H4 (cell line): ENCODE measurements at places on chromosomes 1 and 21.

- DNase-seq = no peak
Measured at GRCh38 chr1:235244974-235245592, 82.9 kb downstream of the ARID4B start.

- DNase-seq = no peak
Measured at GRCh38 chr1:24640288-24640687, 2.8 kb upstream of the SRRM1 start.

DNA sequence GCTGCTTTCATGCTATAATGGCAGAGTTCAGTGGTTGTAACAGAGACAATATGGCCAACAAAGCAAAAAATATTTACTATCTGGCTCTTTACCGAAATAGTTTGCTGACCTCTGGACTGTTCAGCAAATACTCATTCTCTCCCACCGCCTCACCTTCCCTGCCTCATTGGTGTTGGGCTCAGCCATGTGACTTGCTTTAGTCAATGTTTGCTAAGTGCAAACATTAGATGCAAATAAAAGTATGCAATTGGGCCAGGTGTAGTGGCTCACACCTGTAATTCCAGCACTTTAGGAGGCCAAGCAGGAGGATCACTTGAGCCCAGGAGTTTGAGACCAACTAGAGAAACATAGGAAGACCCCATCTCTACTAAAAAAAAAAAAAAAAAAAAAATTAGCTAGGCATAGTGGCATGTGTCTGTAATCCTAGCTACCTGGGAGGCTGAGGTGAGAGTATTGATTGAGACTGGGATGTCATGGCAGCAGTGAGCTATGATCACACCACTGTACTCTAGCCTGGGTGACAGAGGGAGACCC, 55.1 kb downstream of the RPL5 start:
- DNase-seq = no peak

DNA sequence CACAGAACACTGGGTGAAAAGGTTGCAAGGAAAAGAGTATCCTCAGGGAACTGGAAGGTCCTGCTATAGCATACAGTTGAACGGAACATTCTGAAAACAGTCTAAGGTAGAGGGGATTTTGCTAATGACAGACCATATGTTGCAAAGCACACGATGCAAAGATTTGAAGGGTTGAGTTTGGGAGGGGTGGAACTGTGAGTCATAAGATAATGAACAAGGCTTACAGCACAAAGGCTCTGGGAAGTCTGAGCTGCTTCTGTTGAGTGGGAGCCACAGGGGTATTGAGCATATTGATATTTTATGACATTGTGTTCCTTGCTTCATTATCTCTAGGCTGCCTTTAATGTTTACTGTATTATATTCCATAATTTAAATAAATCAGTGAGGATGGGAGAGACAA, 104.9 kb downstream of the PLPPR4 start:
- DNase-seq = no peak

GRCh38 chr1:157961805-157962762, 31.4 kb upstream of the KIRREL1 start:
- DNase-seq = peak; percentile 45

GRCh38 chr1:183996040-183996384, 41.5 kb downstream of the COLGALT2 start:
- DNase-seq = no peak

DNA sequence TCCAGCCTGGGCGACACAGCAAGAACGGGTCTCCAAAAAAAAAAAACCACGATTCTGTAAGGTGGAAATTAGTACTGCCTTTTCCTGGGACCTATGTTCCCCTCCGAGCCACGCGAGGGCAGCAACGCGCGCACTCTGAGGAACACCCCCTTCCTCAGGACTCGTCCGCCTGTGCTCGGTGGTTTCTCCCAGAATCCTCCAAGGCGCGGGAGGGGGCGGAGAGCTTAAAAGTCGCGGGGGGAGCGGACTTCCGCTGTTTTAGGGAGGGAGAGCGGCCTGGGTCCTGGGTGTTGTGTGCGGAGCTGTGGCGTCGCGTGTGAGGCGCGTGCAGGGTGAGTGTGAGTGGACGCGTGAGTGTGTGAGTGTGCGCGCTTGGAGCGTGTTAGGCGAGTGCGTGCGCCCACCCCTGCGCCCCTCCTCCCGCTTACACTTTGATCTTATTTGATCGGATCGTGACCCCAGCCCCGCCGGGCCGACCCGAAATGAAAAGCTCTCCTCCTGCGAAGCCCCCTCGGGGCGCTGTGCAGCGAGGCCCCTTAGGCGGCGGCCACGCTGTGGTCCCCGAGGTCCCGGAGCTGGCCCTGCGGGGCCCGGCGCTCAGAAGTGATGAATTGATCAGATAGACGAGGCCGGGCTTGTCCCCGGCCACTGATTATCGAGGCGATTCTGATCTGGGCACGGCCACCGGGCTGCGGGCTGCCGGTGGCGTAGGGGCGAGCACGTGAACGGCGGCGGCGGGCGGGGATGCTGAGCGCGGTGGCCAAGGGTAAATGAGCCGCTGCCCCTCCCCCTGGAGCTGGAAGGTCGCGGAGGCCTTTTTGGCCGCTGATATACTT, 9.6 kb downstream of the TMEM167B start:
- DNase-seq = peak; percentile 96

- no peak for DNase-seq
Measured at GRCh38 chr21:38388203-38388602, 110.1 kb downstream of the ERG start.
